ENCODE measurements at places on chromosomes 12 and 14.

GRCh38 chr14:24398293-24398652 lies 530 bp upstream of the NYNRIN start:
- no peak for DNase-seq

- no peak for DNase-seq
Observed at GRCh38 chr14:65959563-65960024, 526.6 kb upstream of the CCDC196 start.

GRCh38 chr12:50110127-50110761 lies 1.8 kb upstream of the COX14 start:
- no peak for DNase-seq

- no peak for DNase-seq
Observed at GRCh38 chr14:61482348-61483206, 161.2 kb downstream of the PRKCH start.

DNA sequence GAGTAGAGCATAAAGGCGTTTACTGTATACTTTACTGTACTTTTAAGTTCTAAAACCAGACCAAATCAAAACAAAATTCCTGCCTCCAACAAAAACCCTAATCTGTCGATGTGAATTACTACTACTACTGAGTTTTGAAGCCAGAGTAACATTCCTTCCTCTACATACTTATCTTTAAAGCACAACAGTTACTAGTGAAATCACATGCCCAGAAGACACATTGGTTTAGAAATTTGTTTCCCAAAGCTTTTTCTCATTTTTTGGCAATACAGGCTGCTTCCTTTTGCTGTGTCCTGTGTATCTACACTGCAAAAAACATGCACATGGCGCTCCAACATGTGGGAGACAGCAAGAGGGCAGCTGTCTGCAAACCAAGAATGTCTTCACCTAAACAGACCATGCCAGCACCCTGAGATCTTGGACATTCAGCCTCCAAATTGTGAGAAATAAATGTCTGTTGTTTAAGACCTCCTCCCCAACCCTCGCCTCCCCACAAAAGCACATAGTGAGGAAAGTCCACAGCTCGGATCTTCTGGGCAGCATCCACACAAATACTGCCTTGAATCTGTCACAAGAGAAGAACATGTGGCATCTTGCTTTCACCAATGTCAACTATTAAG lies 21.1 kb downstream of the SETD3 start:
- no peak for DNase-seq

- no peak for DNase-seq
Observed at GRCh38 chr12:23204933-23205778, 580.2 kb downstream of the ETNK1 start.

- DNase-seq: no peak
Observed at GRCh38 chr14:53510281-53510912, 357.3 kb upstream of the DDHD1 start.

DNA sequence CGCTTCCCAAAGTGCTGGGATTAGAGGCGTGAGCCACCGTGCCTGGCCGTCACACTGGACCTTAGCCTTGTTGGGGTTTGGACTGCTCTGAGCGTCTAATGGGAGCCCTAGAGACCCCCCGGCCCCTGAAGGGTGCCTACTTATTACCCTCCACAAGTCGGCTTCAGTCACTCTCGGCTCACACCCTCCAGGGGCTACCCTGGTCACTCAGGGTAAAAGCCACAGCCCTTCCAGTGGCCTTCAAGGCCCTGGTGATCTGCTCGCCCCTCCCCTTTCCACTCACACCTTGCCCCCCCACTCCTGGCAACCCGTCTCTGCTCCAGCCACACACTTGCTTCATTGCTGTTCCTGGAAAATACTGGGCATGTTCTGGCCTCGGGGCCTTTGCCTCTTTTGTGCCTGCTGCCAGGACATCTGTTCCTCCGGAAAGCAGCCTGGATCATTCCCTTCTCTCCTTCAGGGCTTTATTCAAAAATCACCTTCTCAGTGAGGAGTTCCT lies 3.6 kb upstream of the MORN3 start:
- DNase-seq: no peak

DNA sequence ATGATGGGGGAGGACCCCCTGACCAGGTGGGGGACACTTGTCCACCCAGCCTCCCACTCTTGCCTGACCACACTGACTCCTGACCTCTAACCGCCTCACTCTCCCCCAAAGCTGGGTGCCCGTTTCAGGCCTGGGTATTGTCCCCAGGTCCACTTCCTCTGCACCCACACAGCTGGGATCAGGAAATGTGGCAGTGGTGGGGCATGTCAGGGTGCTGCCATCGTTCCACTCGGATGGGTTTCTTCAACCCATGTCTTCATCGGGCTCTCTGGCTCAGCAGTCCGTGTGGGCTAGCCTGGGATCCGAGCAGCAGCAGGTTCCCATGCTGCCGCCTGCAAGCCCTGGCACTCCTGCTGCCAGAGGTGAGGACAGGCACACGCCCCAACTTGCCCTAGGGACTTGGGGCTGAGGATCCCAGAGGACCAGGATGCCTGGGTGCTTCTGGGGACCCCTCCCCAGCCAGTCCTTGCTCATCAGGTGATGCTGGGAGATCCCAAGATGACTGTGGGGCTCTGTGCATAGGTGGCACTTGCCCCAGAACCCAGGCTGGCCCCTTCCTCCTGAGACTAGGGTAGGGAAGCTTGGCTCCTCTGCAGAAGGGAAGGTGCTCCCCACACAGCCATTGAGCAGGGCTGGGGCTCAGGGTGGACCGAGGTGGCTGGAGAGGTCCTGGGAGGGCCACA lies 2.9 kb upstream of the CLBA1 start:
- no peak for DNase-seq

DNA sequence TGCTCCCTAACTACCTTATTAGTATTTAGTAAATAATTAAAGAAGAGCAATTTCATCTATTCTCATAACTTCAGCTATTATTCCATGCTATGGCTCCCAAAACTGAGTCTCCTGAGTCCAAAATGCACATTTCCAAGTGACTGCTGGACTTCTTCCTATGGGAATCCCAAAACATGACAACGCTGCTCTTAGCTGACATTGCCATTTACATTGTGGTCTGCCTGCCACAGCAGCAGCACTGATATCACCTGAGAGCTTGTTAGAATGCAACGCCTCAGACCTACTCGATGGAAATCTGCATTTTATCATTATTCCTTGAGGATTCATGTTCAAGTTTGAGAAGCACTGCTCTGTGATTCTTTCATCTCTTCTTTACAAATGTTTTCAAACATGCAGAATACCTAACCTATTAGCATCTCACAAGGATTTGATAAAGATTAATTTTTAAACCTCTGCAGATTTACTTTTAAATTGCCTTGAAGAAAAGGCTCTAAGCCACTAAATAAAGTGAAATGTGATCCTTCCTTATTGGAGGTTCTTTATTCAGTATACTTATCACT lies 77.7 kb downstream of the SEC23A start:
- DNase-seq: no peak

DNA sequence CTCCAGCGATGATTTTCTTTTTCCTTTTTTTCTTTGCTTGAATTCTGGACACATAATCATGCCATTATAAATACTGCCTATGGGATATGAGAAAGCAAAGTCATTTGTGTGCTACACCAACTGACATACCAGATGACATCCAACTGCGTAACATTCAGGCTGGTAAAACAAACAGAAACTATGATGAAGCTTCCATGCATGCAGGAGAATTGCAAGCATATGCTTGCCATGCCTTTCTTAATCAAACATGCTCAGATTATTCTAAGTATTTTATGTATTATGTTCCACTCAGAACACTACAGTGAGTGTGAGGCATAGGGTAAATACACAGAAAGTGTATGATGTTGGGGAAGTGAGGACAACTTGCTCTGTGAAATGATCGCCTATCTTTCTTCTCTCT lies 97.4 kb downstream of the C12orf50 start:
- DNase-seq: no peak

DNA sequence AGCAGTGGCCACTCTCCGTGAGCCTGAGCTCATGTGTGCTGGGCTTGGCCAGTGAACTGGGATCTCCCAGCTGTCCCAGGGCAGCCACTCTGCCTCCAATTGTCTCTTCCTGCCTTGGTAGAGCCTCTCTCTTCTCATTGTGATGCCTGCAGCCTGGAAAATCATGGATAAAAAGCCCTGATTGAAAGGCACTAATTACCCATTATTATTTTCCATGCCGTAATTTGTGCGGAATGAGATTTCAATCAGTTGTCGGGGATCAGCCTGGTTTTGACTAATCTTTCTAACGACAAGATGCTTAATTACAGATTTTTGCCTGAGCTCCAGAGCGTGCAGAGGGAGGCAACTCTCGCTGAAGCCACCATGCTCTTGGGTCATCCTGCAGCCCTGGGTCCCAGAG lies 52.7 kb downstream of the ESRRB start:
- no peak for DNase-seq

GRCh38 chr14:95314609-95315008 lies 5.1 kb downstream of the CLMN start:
- peak; percentile 41 for DNase-seq

DNA sequence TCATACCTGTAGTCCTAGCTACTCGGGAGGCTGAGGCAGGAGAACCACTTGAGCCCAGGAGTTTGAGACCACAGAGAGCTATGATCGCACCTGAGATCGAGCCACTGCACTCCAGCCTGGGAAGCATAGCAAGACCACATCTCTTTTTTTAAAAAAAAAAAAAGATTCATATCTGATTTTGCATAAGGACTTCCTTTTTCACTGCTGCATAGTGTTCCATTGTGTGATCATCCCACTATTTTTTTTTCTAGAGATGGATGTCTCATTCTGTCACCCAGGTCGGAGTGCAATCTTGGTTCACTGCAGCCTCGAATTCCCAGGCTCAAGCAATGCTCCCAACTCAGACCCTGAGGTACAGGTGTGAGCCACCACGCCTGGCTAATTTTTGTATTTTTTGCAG lies 50.4 kb downstream of the PHETA1 start:
- DNase-seq: no peak

DNA sequence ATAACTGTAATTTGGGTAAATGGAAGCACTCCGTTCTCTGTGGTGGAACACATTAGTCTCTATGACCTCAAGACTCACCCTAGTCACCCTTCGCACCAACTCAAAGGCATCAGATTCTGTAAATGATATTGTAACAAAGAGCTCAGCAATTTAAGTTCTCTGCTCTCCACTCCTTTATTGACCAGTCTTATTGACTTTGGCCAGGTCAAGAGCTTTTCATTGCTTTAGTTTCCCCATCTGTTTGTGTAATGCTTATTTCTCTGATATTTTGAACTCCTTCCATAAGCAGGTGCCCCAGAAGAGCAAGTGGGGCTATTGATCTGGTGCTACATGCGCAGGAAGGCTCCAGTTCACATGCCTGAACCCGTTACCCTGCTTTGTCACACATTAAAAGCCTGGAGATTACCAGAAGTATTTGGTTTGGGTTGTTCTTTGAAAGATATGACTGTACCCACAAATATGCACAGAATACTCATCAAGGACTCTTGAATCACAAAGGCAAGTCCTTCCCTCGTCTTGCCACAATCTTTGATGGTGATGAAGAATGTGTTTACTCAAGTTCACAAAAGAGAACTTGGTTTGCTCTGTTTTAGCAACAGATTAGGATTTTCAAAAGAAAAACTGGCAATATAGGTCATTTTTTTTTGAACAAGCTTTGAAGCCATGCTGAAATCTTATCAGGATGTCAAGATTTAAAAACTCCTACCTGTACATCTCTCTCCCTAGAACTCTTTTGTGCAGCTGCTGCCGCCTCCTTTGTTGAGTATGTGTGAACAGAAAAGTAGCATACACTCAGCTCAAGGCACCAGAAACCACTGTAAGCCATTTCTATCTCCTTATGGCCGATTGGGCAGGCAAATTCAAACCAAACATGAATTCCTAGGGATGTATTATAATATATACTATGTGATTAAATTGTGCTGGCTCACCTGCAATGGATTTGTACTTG lies 193.9 kb downstream of the BCAT1 start:
- DNase-seq: no peak

DNA sequence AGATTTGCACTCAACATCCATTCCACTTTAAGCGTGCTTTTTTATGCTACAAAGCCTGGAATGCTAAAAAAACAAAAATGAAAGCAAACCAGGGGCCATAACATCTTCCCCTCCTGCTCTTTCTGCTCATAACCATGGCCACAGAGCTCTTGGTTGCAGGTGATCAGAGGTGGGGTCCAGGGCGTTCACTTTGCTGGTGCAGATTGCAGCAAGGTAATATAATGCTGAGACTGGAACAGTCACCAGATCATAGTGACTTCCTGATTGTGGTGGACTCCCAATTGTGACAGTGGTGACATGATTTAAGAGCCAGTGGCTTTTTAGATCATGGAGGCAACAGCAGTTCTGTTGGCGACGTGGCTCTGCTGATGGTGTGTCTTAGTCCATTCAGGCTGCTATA lies 115.0 kb upstream of the CPM start:
- DNase-seq: no peak

DNA sequence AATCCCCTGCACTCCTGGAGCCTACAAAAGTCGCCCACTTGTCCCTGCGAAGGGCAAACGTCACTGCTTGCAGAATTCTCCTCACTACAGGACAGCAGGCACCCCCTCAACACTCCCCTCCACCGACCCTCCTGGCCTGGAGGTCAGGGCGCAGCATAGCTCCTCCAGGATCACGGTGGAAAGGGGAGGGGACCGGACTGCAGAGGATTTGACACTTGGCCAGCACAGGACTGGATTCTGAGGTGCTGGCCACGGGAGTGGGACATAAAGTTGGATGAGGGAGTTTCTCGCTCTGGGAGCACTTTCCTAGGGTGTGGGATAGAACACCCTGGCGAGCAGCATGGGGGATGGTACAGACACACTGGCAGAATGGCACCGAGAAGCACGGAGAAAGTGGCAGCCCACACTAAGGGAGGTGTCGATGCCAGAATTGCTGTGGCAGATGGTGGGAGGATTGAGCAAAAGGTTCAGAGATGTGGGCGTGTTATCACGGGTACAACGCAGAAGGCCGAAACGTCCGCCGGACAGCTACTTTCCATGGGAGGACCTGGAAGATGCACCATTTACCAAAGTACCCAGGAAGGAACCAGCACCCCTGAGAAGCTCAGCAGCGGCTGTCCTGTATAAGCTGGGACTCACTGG lies 51.4 kb upstream of the DIO3 start:
- DNase-seq: no peak

Data from stimulated activated CD4-positive, alpha-beta T cell treated with anti-CD3 and anti-CD28 coated beads, Interleukin-2, amount 100 ng/mL, for 48 hours (primary cell).